ENCODE measurements at places on chromosomes 7 and 10.

DNA sequence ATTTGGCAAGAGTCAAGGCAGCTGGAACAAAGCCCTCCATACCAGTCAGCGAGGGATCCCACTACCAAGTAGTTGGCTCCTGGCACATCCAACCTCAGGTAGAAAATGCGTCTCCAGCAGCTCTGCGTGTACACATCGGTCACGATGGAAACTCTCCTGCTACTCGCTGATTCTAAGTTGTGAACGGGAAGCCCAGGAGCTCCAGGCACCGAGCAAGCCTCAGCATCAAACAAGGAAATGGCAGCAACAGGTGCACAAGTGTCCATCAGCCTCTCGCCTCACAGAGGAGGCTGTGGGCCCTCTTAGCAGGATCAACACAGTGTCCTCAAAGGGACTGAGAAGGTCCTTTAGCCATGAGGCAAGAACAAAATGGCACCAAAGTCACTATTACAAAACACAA lies 127.0 kb downstream of the TCERG1L start:
- no peak for DNase-seq

DNA sequence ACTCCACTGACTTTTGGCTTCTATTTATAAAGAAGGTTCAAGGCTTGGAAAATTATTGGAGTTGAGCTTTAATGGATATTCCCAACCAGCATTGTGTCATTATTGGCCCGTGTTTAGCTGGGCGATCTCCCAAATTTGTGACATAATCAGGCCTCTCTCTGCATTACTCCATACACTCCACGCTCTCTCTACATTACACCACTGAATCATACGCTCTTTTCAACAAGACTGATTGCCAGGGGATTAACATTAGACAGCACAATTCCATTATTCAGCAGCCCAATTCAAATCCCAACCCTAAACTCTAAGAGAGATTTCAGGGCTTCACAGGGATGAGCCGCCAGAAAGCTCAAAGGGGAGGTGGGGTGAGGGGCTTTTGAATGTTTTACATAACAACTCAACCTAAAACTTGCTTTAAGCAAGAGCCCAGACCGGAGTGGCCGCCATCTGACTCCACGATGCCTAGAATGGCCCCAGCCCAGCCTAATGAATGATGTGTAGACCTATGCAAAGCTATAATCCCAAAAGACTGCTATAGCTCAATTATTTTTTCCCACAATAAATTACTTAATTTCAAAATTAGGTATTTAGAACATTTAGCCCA lies 61.8 kb downstream of the FGFR2 start:
- DNase-seq = no peak

DNA sequence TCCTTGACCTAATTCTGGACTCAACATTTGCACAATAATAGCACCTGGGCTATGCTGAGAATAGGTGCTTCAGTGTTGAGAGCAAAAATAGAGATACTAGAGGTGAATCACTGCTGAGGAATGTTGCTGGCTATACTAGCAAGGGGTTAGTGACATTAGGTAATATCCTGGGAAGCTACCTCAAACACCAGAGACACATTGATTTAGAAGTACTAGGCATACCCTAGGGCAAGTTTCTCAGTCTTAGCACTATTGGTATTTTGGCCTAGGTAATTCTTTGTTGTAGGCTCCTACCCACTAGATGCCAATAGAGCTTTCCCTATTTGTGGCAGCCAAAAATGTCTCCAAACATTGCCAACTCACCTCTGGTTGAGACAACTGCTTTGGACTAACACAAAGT lies 484.0 kb upstream of the MBL2 start:
- no peak for DNase-seq

DNA sequence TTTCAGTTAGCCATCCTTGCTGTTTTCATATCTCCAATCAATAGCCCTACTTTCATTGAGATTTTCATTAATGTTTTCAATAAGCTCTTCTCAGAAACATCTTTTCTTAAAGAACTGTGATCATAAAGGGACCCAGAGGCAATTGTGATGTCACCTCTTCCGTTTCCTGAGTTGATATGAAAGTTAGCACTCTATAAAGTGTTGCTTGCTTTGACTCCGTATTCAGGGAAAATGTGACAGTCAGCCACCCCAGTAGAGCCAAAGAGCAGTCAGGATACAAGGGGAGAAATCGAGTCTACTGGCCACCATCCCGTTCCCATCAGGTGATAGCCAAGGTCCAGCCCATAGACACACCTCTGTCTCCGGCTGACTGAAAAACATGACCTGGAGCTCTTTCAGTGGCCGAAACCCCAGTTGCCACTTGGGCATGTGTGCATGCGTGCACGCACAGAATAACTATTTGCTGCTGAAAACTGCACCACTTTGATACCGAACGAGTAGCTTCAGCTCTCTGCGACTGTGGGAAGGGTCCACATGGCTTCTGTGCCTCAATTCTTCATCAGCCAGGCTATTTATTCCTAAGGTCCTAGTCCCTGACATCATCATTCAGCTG lies 291.4 kb downstream of the USP6NL start:
- no peak for DNase-seq

- DNase-seq = no peak
These were observed 18.4 kb downstream of the TMEM273 start for GRCh38 chr10:49169776-49170175.

DNA sequence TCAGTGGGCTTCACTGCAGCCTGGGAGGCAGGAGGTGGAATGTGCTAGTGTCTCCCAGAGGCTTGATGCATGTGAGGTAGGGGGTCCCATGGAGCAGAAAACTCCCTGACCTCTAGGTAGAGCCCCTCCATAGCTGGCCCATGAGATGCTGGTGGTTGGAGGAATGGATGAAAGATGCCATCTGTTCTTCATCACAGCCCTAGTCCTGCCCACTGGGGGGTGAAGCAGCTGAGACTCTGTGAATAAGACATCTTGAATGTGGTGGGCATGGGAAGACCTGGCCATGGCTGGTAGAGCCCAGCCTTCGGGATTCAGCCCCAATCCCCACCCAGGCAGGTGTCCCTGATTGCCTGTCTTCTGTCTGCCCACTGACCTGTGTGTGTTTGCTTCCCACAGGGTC lies 92.5 kb downstream of the COL13A1 start:
- no peak for DNase-seq

- no peak for DNase-seq
These were observed 7.2 kb downstream of the PLOD3 start for GRCh38 chr7:101210143-101210542.

- no peak for DNase-seq
These were observed 8.2 kb downstream of the MTG1 start for GRCh38 chr10:133401981-133402725.

- DNase-seq = no peak
These were observed 123.6 kb upstream of the ANK3 start for GRCh38 chr10:60513281-60513680.

- DNase-seq = no peak
These were observed 453 bp downstream of the SFMBT2 start for GRCh38 chr10:7410301-7410861.

Measured in activated CD4-positive, alpha-beta T cell treated with anti-CD3 and anti-CD28 coated beads, Interleukin-2, amount 50 U/mL, for 24 hours (primary cell).